Left forelimb (tissue), 1 donor: ENCODE measurements at places on chromosomes 5 and 9.

DNA sequence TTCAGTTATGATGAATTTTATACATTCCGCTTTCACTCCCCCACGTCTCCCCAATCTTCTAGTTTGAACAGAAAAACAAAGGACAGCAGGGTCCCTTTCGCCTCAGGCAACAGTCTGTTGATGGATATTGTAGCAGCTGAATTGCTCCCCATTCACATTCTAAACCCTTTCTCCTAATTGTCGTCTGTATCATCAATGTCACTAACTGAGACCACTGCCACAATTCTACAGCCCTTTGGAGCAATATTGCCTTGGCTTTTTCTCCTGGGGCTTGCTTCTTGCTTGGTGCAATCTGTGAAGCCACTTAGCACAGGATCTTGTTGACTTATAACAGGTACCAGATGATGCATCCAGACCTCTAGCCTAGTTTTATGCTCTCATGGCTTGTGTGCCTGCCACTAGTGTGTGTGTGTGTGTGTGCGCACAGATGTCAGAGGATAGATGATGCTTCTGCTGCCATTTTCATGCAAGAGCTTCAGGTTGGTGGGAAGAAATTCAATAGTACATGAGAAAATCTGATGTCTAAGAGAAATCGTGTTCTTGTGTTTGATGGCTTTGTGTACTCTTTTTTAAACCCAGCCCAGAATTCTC lies 195.2 kb upstream of the ISL1 start:
- DNase-seq = no peak

DNA sequence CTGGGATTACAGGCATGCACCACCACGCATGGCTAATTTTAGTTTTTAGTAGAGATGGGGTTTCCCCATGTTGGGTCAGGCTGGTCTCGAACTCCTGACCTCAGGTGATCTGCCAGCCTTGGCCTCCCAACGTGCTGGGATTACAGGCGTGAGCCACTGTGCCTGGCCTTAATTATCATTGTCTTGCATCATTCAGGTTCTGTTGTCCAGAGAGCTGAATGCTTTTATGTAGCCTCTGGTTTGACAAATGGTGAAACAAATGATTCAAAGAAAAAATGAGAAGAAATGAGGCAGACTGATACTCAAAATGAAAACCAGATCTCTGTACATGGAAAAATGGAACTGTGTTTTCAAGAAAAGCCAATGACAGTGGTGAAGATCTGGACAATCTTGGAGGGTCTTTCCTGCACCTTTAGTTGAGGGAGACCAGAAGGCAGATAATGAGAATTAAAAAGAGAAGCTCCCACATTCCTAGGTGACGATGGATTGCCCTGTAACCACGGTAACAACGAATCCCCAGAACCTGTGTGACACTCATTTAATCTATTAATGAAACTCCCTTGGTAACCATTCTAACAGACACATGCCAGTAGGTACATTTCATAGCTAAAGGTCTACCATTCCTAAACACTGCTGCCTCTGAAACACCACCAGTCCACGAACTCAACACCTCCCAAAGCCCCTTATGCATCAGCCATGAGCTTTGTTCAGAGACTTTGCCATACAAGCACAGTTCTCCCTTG lies 1.6 kb downstream of the TEX48 start:
- no peak for DNase-seq

- DNase-seq = no peak
These were observed 23.8 kb downstream of the C5orf58 start for GRCh38 chr5:170256571-170256970.

- DNase-seq = no peak
These were observed 283.4 kb downstream of the GADD45G start for GRCh38 chr9:89888233-89888632.

- no peak for DNase-seq
These were observed 16.5 kb downstream of the BHMT2 start for GRCh38 chr5:79086116-79086515.

GRCh38 chr5:116075191-116075831 lies 9.5 kb upstream of the COMMD10 start:
- DNase-seq = no peak

- no peak for DNase-seq
These were observed 61.0 kb downstream of the CTSL start for GRCh38 chr9:87786876-87787275.

DNA sequence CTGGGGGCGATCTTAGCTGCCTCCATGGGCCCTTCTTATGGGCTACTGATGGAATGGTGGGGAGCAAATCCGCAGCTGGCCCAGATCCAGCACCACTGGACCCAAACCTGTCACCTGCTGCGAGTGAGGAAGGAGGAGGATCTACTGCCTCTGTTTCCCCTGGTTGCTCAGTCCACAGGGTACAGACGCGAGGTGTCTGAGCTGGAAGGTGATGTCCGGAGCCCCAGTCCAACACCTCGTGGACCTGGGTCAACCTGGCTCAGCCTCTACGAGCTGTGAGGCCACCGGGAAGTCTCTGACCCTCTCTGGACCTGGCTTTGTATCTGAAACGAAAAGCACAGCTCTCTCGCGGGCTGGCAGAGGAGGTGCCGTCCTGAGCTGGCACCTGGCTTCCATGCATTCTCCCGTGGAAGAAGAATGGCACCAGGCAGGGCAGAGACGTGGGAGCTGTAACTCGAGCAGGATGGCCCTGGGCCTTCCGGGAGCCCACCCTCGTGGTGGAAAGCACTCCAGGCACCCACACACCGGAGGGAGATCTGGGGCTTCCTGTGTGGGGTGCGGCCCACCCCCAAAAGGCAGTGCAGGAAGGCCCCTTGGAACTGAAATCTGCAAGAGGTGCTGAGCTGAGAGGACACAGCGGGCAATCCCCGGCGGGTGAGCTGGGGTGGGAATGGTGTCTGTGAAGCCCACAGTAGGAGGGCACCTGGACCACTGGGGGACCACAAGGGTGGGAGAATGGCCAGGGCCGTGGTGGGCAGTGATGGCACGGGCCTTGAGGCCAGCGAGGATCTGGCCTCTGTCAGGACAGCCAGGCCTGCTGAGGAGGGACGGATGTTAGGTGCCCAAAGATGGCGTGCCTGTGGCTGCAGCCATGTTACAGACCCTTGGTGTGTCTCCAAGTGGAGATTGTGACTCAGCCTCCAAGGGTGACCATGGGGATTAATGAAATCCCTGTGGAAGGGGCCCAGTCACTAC lies 133.4 kb downstream of the OLFM1 start:
- no peak for DNase-seq

- peak; percentile 83 for DNase-seq
These were observed 2.1 kb downstream of the CA9 start for GRCh38 chr9:35675732-35676392.

- no peak for DNase-seq
These were observed 580 bp upstream of the PRRX2 start for GRCh38 chr9:129664746-129665388.

DNA sequence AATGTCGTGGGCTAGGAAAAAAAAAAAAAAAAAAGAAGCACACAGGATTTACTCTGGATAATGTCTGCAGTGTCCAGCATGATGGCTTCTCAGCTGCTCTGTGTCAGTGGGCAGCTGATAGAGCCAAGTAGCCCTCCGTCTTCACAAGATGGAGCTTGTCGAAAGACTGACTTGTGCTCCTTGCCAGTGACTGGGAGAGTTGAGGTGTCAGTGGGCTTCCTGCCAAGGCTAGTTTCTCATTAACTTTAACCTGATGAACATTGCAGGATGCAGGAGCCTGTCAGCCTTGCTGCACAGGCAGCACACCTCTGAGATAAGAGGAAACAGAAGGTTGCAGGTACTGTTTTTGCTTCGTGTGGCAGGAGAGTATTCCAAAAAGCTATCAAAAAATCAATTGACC lies 171.4 kb upstream of the SGCD start:
- no peak for DNase-seq

GRCh38 chr5:158679221-158679641 lies 420.5 kb downstream of the EBF1 start:
- DNase-seq = no peak

DNA sequence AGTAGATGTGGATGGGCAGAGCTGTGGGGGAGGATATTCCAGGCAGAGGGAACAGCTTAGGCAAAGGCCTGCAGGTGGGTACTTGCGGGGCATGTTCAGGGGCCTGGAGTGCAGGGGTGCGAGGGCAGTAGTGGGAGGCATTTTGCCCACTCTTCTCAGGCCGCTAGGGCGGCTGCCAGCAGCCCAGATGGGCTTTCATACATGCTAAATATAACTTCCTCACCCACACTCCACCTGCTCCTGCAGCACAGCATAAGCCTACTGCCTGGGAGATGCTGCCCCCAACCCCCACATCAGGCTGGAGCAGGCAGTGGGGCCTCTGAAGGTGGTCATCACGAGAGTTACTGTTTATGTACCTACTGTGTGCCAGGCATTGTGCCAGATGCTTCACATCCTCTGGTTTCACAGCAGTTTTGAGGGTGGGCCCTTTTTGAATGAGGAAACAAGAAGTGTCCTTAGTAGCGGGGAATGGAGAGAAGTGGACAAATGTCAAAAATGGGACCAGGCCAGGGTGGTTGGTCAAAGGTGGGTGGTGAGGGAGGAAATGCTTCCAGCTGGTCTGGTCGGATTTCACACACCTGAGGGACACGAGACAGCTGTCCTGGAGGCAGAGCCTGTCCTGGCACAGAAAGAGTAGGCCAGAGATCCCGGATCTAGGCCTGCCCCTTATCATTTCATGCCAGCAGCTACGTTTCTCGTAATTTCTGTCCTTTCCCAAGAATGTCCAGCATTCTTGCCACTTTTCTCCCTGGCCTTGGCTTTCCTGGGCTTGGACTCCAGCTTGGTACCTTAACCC lies 12.1 kb downstream of the RGS14 start:
- no peak for DNase-seq

DNA sequence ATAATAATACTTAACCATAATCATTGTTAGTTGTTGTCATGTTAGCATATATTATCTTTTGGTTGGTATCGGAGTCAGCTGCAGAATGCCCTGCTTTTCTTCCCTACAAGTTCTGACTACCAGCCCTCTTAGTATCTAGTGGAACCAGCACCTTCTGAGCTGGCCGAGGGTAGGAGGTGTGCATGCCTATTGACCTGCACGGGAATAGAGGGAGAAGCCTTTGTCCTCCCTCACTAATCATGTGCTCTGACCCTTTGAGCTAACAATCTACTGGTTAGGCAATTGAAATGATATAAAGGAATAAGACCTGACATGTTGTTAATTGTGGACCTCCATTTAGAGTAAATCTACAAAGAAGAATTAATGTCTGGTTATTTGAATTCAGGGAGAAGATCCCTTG lies 4.1 kb downstream of the PCSK5 start:
- no peak for DNase-seq

GRCh38 chr9:93159601-93160471 lies 24.1 kb upstream of the WNK2 start:
- peak; percentile 89 for DNase-seq

DNA sequence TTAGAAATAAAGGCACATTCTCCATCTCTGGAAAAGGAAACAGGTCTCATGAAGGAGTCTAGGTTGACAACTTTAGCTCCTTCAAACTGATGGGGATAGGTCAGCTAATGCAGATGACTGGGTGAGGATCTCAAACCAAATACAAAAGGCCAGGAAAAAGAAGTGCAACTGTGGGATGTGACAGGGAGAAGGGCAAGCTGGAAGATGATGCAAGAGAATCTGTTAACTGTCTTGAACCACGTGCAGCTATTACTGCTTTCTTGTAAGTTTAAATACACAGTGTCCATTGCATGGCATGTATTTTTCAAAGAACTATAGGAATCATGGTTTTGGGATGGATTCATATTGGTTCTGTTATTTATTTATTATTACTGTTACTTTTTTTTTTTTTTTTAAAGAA lies 331.8 kb downstream of the NDUFS4 start:
- no peak for DNase-seq

DNA sequence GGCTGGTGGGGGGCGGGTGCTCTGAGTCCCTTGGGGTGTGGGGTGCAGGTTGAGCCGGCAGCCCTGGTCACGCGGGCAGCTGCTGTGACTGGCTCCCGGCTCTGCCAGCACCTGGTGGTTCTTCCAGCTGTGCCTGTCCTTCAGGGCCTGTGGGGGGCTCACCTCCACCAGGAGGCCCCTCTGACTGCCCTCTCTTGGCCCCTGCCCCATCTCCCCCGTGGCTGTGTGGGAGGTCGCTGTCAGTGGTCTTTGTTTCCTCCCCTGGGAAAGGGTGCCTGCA lies 3.3 kb downstream of the RXRA start:
- no peak for DNase-seq

DNA sequence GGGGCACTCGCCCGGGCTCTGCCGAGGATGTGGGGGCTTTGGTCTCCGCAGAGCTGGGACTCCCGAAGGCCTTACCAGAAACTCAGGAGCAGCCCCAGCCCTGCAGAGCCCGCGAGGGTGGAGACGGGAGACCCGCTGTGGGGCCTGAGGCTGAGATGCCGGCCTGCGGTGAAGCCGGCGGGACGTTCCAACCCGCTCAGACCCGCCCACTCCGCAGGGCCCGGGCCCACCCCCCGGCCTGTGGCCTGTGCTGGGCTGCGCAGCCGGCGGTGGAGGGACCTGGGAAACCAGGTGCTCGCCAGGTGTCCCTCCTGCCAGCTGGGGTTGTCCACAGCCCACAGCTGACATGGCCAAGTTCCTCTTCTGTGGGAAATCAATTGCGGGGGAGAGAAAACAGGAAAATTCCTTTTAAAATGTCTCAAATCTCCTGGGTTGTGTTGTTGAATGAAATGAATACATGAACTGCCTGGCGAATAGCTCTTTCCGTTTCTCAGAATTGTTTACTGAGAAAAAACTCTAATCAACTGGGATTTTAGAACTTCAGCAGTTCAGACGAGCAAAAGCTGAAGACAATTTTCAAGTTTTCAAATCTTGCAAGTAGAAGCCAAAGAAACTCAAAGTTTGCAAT lies 49.0 kb upstream of the IRX4 start:
- peak; percentile 80 for DNase-seq

DNA sequence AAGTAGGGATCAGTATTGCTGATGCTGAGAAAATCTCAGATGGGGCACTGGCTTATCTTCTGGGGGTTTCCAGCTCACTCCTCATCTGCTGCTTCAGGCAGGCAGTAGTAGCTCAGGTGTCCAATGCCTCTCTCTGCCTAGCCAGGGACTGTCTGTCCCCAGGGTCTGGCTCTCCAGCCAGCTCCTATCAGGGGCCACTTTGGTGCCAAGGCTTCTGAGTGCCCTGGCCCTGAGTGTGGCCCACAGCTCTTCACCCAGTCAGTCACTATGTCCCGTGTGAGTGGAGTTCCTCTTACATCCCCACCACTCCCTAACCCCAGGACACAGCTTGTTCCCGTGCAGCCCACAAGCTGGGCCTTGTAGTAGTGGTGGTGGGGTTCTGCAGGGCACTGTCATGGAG lies 251.5 kb downstream of the HSPA4 start:
- DNase-seq = no peak

- no peak for DNase-seq
These were observed 35.8 kb upstream of the SPRY4 start for GRCh38 chr5:142360607-142361120.

GRCh38 chr5:93726595-93726994 lies 14.8 kb downstream of the POU5F2 start:
- no peak for DNase-seq

DNA sequence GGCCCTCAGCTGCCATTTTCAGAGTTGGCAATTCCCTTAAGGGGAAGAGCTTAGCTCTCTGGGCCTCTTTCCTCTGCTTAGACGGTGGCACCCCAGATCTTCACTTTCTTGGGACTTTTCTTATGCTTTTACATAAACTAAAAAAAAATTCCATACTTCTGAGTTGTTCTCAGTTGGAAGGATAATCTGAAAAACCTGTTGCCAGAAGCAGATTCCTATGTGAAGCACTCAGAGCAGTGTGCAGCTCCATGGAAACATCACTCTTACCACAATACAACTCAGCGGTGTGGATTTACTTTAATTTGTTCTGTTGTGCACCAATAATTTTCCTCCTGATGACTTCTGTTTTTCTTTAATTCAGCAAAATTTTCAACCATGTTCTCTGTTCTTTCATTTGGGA lies 44.1 kb upstream of the MROH2B start:
- DNase-seq = no peak
